Psoas muscle (tissue), 8 donors: ENCODE measurements at places on chromosomes 6 and 20.

DNA sequence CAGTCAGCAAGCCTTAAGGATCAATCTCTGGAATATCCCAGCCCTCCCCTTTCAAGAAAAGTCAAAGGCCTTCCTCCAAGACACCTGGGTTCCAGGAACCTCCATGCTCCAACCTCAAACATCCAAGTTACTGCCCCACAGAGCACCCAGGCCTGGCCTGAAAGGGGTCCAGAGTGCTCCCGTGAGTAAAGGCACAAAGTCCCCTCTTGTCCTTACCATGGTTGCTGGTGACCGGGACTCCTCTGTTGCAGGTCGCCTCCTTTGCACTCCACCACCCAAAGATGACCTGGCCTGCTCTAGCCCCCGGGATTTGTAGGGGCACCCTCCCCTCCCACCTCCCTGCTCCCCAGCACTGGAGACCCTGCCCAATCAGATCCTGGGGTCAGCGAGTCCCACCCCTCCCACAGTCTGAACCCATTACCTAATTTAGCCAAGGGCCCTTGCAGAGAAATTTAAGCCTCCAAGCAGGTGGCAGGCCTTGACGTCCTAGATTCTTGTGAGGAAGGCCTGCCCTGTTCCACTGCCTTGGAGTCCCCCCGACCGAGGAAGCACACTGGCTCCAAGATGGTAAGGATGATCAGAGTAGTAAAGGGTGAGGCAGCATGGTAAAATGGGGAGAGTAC lies at the start of gene TNNC2:
Gene TNNC2 (minus strand): TSS at position 283 of the 623 bp plus-strand sequence. CDS start 64 bp downstream, at position 219.
- peak; percentile 80 for DNase-seq

DNA sequence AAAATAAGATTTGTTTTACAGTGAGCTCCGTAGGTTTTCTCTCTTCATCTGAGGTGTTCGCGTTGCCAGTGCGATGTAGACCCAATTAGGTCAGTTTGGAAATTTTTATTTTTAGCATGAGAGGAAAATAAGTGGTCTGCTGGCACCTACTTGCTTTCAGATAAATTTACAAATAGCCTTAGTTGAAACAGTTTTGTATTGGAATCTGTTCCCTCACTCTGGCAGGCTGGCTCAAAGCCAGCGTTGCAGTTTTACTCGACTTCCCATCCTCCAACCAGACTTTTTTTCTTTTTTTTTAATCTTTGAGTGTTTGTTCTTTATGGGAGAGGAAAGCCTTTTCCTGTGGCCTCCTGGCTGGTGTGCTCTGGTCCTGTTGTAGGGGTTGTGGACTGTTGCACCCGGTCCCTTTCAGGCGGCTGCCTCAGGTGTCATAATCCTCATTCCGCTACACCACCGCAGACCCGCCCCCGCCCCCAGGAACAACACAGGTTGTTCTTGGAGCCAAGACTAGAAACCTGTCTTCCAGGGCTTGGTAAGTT lies 46.7 kb downstream of the TIAM2 start:
- no peak for DNase-seq

DNA sequence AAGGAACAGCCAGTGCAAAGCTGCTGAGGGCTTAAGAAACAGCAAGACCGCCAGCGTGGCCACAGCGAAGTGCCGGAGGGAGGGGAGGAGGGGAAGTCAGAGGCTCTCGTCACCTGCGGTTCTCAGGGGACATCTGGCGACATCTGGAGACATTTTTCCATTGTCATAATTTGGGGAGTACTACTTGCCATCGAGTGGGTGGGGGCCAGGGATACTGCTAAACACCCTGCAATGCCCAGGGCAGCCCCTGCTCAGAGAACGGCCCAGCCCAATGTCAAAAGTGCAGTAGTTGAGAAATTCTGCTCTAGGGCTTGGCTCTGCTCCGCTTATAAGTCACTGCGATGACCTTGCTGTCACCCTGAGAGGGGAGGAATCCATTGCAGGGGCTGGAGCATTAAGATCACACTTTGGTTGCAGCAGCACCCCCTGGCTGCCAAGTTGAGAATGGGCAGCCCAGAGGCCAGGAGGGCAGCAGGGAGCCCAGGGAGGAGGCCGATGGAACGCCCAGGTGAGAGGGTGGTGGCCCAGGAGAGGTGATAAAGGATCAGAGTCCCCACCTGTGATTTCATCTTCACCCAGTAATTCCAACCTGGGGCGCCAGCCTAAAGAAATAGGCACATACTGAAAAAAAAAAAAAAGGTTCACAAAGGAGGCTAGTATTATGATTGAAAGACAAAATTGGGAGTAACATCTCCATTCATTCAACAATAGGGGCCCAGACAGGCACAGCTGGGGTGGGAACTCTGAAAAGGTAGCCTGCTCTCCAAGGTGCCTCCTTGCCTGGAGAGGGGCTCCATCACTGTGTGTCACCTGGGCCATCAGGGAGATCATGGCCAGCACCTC lies 218.2 kb downstream of the BMP7 start:
- no peak for DNase-seq

- DNase-seq = no peak
These were observed 135.7 kb downstream of the BTBD3 start for GRCh38 chr20:12053353-12053752.

- DNase-seq = no peak
These were observed 14.8 kb upstream of the DSTN start for GRCh38 chr20:17555106-17555505.

DNA sequence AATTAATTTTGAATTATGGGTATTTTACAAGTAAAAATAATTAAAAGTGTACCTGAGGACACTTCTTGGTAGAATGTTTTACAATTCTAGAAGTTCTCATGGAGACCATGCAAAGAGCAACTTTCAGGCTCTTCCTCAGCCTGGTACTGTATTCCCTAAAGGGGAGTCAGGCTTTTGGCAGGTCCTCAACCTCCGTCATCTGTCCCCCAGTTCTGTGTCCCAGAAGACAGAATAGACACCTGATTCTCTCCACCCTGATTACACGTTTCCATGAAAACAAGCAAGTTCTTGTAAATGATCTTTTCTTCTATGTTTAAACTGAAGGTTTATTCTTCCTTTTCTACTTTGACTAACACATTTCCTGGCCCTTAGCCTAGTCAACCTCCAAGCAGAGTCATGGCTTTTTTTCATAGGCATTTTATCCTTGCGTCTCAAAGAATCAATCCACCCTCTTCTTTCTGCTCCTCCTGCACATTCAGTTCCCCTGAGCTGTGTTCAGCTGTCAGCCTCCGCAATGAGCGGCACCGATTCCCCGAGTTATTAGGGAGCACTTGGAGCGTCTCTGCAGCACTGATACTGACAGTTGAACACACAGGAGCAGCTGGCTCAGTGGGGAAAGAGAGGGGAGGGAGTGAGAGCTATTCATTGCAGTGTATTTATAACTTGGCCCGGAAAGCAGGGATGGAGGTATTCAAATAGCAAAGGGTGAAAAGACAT lies 1082.4 kb upstream of the MAP3K7 start:
- DNase-seq = no peak

DNA sequence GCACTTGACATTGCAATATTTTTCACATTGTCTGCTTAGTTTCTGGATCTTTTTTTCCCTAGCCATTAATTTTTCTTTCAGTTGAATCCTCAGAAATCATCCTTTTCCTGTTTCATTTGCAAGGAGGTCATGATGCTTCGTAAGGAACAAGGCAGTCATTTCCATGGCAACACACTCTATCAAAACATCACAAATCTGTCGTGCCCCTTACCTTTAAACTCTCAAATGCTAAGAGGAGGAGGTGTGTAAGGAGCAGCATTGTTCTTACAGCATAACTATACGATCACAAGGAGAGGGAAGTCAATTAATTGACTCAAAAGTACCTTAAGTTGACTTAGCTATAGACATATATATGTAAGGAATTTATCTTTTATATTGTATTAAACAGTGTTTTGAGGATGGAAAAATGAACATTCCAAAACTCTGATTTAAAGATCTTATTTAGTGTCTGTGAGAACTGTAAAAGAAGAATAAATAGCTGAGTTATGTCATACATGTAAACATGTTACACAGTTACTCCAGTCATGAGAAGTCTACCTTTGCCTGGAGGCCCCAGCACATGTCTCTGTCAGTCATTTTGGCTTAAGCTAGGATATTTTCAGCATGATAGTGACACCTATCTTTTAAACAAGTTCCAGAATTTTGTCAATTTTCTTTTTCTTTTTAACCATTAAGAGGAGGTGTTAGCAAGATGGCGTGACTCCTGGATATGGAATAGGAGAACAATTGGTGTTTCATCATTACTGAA lies 41.6 kb downstream of the CDKAL1 start:
- DNase-seq = no peak

DNA sequence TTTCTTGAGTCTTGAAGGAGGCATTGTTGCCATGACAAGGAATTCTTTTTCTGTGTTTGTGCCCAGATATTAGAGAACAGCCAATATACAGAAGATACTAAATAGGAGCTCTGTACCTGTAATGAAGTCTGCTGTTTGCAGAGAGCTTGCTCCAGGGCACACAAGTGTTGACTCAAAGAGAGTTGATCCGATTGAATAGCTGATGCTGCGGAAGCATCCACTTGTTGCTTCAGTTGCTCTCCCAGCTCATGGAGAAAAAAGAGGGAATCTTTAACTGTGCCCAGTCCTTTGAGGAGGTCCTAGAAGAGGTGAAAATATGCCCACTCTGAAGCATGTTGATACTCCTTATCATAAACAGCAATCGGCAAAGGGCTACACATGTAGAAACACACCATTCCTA lies 411.4 kb downstream of the ESR1 start:
- DNase-seq = no peak

DNA sequence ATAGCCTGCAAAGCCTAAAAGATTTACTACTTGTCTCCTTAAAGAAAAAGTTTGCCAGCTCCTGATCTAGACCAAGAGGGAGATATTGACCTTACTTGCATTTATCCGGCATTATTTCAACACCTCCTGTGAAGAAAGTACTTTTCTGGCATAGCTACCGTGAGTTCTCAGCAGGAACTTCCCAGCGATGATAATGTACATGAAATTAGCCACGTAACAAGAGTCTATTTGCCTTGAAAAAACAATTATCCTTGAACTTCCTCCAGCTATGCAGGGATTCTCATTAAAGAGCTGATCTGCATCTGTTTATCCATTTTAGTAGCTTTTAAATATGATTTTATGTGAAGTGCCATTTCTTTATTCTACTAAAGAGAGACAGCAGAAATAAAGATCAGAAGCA lies 41.7 kb downstream of the ALDH5A1 start:
- DNase-seq = no peak

DNA sequence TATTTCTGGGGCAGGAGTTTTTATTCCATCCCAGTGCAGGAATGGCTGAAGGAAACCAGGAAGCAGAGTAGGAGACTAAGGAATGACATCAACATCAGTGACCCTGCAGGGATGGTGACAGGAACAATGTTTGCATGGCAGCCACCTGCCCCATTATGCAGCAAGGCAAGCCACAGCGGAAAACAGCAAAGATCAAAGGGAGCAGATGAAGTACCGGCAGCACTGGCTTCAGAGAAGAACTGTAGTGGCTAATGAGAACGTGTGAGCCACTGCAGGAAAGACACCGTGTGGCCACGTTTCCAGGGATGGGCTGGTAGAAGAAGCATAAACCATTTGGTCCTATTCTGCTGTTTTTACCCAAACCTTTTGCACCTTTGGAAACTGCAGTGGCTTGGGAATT lies 52.9 kb upstream of the TAB2 start:
- no peak for DNase-seq

DNA sequence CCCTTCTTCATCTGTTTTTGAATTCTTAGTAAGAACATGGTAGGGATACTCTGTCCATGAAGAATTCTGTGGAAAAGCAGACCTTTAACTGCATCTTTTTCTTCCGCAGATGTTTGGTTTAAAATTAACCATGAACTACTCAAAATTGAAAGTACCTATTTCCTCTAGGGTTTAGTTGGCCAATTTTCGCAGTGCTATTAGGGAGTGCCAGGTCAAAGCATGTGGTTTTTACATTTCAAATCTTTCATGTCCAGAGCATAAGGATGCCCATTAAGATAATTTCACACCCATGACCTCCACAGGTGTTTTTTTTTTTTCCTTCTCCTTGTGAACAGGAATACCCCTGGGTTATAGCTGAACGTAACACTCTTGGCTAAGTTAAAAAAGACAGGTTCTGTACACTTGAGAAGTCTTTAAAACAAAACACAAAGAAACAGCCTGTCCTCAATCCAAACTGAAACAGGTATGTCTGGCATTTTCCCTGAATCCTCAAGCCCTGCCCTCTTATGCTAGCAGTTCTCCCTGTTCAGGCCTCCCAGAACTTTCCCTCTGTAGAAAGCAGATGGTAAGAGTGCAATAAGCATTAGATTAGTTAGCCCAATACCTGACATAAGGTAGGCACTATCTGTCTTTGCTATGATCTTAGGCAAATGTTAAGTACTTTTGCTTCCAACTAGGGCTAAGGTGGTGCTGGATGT lies 67.1 kb downstream of the ELOVL5 start:
- no peak for DNase-seq

DNA sequence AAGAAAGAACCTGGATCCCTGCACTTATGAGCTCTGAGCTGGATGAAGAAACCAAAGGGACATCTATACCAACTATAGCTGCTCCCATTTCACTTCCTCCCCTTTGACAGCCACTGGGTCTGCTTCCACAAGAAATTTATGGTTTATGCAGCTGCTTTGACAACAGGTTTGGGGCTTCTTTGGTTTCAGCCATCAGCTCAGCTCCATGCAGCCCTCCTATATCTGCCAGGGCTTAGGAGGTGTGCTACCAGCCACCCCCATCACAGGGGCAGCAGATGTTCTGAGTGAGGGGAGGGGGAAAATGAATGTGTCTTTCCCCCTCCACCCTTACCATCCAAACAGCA lies 29.2 kb upstream of the PKHD1 start:
- DNase-seq = no peak

DNA sequence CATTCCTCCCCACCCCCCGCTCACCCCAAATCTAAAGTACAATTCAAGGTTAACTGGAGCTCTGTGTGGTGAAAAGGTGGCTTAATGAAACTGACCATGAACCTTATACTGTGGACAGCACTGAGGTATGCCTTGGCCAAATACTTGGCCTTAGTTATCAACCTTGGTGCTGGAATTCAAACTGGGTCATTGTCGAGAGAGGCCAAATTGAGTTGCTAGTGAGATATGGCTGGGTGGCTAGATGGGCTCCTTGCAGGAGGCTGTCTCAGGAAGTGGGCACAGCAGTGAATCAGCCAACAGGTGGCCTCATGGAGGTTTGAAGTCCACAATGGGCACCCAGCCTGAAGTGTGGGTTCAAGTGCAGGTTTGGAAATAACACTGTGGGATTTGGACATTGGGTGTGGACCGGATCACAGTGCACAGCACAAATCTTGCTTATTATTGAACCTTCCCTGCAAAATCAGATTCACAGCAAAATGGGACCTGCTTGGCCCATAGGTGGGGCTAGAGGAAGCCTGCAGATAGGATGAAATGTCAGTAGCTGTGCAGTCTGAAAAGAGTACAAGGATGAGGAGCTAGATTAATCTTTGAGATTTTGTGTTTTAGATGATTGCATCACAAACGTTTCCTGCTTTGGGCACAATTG lies 5.6 kb upstream of the BTBD3 start:
- DNase-seq = no peak

DNA sequence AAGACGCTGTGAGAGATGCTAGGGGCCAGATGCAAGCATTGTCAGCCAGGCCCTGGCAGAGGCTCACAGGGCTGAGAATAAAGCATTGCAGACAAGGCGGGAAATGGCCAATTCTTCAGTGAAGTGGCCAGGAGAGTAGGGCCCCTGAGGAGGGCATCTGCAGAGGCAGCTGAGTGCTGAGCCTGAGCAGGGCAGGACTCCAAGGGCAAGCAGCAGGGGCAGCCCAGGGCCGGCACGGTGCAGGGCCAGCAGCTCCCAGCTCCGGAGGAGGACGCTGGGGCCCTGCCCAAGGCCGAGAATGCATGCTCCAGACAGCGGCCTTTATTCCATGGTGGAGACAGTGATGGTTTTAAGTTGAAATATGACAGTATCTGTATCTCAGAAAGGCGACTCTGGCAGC lies 305.5 kb downstream of the FOXC1 start:
- no peak for DNase-seq

- DNase-seq = peak; percentile 42
These were observed 597 bp downstream of the ADA start for GRCh38 chr20:44650771-44651433.
